ENCODE measurements at places on chromosomes 1 and 21. TPM values are rescaled to one million over a fixed set of nuclear protein-coding genes. Genes with fewer than 3 reads are reported as not detected.

DNA sequence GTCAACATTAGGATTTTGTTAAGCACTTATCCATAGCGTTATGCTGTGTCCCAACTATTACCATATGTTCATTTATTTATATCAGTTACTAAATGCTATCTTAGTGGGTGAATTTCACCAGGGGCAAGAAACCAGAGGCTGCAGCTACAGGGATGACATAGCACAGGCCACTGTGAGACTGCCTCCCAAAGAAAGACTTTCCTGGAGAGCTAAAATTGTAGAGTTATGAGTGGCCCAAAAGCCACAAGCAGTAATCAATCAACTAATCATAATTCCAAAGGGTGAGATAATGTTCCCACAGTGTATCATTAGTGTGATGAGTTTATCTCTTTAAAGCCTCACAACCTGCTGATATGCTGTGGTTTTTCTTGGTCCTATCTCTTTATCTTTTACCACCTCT, 3.8 kb upstream of the TGFB2 start:
- no peak for ATAC-seq

The REN gene
- total RNA-seq: not detected

GRCh38 chr1:40802078-40802741, 18.6 kb downstream of the KCNQ4 start:
- ATAC-seq: peak; percentile 87

DNA sequence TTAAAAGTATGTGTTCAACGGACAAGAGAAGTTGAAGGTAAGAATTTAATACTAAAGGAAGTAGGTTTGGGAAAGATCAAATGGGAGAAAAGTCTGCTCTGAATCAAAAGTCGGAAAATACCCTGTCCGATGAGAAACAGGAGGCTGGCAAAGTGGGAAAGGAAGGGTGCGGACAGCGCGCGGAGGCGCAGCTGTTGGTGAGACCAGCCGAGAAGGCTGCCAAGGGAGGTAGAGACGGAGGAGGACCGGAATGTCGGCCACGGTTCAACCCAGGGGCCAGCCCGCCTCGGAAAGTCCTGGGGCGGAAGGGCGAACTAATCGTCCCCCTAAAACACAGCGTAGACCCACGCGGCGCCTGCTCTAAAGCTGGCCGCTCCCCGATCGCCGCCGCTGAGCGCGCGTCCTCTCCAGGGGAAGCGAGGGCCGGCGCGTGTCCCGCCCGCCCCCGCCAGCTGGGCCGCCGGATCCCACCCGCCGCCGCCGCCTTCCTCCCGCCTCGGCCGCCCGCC, 639 bp upstream of the SPATA1 start:
- ATAC-seq: peak; percentile 79

DNA sequence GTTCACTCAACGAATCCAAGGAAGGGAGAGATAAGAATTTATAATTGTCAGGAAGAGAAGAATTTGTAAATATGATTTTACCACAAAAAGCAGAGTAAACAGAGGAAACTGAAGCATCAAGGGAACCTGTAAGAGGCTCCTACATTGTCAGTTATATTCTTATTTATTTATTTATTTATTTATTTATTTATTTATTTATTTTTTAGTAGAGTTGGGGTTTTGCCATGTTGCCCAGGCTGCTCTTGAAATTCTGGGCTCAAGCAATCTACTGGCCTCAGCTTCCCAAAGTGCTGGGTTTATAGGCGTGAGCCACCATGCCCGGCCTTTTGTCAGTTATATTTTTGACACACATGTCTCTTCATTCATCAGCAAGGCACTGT, 47.1 kb downstream of the FCRL3 start:
- ATAC-seq: no peak

GRCh38 chr1:1479547-1480487, 8.3 kb downstream of the ATAD3B start:
- ATAC-seq: no peak
